ENCODE measurements at places on chromosomes 3 and 15.

DNA sequence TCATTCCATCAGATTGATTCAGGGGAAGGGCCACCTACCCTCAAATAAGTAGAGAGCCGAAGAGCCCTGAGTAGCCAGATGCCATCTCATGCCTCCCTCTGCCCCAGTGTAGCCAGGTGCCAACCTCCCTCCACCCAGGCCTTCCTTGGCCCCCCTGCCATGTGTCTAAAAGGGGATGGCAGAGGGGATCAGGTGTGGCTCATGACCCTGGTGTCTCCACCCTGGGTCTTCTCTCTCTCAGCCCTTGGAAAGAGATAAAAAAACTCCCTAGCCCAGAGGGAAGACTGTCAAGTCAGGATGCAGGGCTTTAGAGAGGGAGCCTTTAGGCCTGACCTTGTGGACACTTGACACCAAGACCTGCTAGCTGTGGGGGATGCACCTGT is 5.2 kb downstream of the GRM2 start:
- DNase-seq, result no peak

GRCh38 chr3:36381311-36381956 is 1.1 kb downstream of the STAC start:
- DNase-seq, result no peak

GRCh38 chr3:123058505-123058904 is 8.3 kb upstream of the PDIA5 start:
- no peak for DNase-seq

- no peak for DNase-seq
Measured at GRCh38 chr3:36295296-36295695, 85.0 kb upstream of the STAC start.

- no peak for DNase-seq
Measured at GRCh38 chr3:99633887-99634558, 4.4 kb upstream of the COL8A1 start.

DNA sequence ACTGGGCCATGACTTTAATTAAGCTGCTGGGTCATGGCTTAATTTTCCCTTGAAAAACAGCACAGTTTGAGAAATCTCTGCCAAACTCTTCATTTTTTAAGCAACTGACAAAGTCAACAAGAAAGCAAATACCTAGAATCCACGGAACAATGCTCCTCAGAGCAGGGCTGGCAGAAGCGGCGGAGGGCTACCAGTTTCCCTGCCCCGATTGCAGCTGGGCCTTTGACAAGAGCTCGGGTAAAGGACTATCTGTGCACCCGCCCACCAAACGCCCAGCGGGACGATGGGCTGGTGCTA is 1.2 kb downstream of the GOLIM4 start:
- DNase-seq, result no peak

GRCh38 chr15:96891046-96891445 is 560.5 kb downstream of the NR2F2 start:
- DNase-seq, result no peak

- no peak for DNase-seq
Measured at GRCh38 chr3:184546252-184546651, 15.3 kb upstream of the EPHB3 start.

DNA sequence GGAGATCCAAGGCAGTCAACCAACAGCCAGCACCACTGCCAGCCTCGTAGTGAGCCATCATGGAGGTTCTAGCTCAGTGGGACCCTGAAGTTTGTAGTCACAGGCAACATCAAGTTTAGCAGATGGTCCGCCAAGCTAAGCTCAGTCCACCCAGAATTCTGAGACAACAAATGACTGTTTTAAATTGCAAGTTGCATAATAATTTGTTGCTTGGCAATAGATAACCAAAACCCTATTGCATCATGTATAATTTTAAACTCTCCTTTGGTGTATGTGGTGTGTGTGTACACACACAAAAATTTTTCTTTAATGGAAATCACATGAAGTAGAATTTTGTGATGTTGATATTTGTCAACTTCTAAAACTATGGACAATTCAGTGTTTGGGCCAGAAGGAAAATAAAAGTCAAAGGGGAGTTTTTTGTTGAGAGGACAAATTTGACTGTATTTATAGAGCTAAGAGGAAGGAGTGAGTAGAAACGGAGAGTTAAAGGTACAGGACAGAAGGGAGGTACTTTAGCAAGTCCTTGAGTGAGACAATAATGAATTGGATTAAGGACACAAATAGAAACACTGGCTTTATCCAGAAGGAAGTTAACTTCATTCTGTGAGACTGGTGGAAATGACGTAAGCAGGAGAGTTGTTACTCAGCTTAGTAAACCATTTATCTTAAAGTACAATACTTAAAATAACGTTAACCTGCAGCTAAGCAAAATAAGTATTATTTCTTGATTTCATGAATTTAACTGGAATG is 83.6 kb downstream of the NCEH1 start:
- no peak for DNase-seq

DNA sequence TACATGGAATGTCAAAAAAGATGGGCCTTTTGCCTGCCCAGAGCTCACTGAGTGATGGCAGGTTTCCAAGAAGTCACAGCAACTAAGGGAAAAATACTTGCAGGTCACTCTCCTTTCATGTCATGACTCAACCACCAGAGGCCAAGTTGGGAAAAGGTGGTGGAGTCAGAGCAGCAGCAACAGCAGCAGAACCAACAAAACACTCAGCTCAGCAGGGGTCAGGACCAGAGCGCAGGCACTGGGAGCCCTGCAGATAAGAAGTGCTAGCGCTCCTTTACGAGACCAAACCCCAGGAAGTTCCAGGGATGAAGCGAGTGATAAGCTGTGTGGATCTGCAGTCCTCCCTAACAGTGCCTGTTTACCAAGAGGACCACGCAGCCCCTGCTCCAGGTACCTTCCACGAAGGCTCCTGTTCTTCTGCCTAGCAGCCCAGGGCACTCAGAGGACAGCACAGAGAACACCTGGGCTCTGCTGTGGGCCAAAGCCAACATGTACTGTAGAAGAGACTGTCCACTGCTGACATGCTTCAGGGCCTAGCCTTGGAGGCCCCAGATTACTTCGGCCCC is 26.0 kb downstream of the POC1A start:
- DNase-seq, result peak; percentile 41

GRCh38 chr3:175153595-175153994 is 294.5 kb downstream of the NAALADL2 start:
- DNase-seq, result no peak

DNA sequence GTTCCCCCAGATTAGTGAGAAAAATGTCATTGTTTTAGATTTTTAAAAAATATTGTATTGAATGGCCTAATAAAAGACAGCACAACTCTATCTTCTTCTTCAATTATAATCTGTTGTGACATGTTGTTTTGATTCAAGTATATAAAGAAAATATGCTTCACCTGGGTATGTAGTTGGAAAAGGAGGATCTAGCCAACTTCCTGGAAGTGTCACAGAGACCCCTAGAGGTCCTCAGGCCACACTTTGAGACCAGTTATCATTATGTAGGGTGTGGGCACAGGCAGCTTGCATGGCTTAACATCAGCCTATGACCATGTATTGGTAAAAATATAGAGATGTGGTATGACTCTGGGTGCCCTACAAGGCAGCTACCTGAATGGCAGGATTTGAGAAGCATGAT is 14.7 kb upstream of the RYR3 start:
- DNase-seq, result no peak

DNA sequence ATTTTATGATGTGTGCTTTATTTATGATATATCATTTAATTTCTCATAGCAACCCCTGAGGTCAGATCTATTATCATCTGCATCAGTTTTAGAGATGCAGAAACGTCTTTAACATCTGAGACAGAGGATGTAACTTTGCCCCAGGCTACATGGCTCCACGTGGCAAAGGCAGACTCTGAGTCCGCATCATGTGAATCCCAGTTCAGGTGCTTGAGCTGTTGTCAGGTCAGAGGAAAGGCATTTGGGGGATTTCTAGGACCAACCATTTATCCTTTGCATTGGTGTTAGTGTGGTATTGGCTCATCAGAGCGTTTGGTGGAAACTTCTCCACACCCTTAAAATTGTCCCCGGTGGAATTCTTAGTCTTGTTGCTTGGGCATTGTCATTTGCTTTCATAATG is 10.8 kb downstream of the CACNA2D3 start:
- DNase-seq, result no peak

DNA sequence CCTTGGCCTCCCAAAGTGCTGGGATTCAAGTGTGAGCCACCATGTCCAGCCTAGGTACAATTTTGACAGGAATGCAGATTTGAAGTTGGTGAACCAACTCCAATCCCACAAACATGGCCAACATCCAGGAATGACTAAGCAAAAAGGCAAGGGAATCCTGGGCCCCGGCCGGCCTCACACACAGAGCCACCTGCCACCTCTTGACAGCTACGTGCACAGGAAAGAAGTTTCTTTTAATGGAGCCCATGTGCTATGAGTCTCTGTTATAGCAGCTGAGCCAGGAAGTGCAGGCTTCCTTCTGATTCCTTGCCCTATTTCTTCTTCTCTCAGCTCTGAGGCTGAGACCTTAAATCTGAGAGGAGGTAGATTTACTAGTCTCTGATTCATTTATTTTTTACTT is 8.8 kb downstream of the TMEM40 start:
- DNase-seq, result no peak

DNA sequence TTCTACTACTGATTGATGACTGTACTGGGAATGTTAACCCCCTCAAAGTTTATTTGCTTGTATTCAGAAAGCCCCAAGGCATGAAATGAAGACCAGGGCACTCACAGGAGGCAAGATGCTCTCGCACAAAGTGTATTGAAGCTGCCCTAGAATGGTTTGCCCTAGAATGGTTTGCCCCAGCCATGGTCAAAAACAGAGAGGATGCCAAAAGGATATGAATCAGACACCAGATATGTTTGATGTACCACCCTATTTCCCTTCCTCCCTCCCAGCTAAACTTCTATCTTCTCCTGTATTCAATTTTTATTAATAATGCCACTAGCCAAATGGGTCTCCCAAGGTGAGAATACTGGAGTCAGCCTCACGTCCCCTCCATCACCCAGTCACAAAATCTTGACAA is 101.3 kb downstream of the TMCO5A start:
- no peak for DNase-seq

- no peak for DNase-seq
Measured at GRCh38 chr15:79436037-79436780, 4.1 kb downstream of the MINAR1 start.

- no peak for DNase-seq
Measured at GRCh38 chr3:190099099-190099498, 21.6 kb downstream of the P3H2 start.

DNA sequence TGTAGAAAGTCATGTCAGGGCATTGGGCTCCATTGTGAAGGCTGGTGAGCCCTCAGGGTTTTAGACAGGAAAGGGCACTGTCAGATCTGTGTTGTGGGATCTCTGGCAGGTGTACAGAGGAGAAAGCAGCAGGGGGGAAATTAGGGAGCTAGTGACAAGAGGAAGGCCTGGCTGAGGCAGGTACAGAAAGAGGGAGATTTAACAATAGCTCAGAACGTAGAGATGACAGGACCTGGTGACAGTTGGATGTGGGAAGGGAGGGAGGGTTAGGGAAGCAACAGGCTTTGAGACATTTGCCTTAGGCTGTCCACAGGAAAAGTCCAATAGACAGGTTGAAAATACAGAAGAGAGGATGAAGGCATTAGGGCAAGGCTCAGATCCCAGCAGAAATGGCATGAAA is 288.1 kb downstream of the EPHB1 start:
- DNase-seq, result no peak

DNA sequence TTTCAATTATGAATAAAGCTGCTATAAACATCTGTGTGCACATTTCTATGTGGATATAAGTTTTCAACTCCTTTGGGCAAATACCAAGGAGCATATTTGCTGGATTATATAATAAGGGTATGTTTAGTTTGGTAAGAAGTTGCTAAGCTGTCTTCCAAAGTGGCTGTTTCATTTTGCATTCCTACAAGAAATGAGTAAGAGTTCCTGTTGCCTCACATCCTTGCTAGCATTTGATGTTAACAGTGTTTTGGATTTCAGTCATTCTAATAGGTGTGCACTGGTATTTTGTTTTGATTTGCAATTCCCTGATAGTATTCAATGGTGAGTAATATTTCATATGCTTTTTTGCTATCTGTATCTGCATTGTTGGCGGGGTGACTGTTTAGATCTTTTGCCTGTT is 120.7 kb upstream of the MDFIC2 start:
- DNase-seq, result no peak

DNA sequence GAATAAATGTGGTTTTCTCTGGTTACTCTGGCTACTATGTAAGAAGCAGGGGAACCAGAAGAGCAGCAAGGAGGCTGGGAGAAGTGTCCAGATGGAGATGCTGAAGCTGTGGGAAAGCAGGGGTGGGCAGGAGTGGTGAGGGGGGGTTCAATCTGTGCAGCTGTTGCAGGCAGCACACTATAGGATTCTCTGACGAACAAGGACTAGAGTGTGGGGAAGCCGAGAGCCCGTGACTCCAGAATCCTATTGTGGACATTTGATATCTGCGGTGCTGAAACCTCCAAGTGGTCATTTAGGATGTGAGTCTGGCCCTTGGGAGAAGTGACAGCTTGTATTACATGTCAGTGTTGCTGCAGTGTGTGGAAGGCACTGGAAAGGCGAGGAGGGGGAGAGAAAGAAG is 60.5 kb downstream of the GABRB3 start:
- DNase-seq, result no peak
